ENCODE measurements at places on chromosomes 4 and X.
A peak's percentile ranks its signal among the peaks of the same experiment; 100 is the strongest.

DNA sequence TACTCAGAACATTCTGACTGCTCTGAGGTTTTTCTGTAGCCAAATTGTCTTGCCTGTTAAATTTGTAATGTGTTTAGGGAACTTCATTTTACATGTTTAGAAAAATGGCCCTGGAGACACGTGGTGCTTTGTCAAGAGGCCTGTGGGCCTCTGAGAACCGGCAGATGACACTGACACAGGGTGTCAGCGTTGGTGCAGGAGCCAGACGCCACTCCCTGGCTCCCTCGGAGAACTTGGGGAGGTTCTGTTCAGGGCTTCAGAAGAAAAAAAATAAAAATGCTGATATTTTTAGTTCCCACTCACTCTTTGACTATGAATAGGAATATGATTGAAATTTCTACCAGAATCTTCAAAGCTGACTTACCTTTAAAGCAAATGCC is 190.9 kb upstream of the GATB start:
- no peak for DNase-seq

- no peak for DNase-seq
Observed at GRCh38 chr4:101794806-101795205, 4.3 kb downstream of the BANK1 start.

DNA sequence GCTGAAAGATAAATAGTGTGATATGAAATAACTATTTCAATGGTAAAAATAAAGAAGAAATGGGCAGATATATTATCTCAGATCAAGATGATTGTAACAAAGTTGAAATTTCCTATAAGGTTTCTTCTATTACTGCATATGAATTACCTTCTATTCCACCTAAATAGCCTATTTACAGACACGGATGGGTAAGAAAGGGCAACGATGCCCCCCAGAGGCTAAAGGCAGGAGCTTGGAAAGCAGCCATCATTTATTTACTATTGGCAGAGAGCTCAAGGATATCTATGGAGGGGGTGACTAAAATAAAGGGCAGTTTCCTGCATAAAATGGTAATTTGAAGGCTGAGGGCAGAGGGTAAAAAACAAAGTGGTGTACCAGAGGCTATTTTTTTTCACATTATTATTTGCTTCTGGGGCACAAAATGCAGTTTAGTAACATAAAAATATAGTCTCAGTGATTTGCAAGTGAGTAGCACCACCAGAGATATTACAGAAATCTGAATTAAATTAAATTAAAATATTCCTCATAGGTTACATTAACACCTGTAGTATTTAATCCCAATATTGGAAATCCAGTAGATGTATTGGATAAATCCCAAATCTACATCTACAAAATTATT is 123.1 kb downstream of the BTC start:
- DNase-seq = peak; percentile 44

DNA sequence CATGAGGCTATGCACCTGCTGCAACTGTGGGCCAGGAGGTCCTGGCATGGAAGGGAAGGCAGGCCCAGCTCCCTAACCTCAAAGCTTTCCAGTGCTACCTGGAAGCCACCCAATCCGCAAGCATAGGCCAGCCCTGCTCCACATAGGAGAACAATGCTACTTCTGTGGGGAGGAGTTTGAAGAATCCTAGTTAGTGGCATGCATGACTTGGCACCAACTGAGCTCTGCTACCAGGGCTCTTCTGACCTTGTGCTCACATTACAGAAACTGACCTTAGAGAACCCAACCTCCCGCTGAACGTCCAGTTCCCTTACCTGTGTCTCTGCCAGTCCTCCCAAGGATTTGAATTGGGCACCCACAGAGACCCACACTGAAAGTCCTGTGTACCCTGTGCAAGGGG is 58.8 kb downstream of the USP46 start:
- DNase-seq = no peak

DNA sequence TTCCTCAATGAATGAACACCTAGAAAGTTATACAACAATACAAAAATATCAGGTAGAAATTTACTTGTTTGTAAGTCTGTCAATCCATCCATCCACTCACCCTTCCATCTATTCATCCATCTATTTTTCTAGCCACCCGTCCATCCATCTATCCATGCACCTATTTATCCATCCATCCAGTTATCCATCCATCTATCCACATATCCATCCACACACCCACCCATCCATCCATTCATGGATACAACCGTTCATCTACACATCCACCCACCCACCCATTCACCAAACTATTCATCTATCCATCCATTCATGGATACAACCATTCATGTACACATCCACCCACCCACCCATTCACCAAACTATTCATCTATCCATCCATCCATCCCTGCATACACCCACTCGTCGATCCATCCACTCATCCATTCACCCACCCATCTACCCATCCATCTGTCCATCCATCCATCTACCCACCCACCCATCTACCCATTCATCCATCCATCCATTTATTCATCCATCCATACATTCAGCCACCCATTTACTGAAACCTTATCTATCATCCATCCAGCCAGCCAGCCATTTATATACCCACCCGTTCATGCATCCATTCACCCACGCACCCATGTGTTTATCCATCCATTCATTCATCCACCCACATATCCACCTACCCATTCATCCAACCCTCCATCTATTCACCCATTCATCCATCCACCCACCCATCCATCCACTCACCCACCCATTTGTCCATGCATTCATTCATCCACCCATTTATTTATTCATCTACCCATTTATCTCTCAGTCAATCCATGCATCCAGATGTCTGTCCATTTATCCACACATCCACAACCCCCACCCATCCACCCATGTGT is 10.4 kb upstream of the CD99 start:
- DNase-seq = no peak

- no peak for DNase-seq
Observed at GRCh38 chr4:69787879-69788278, 27.5 kb upstream of the SULT1B1 start.

- no peak for DNase-seq
Observed at GRCh38 chrX:87664381-87664780, 146.8 kb downstream of the KLHL4 start.

DNA sequence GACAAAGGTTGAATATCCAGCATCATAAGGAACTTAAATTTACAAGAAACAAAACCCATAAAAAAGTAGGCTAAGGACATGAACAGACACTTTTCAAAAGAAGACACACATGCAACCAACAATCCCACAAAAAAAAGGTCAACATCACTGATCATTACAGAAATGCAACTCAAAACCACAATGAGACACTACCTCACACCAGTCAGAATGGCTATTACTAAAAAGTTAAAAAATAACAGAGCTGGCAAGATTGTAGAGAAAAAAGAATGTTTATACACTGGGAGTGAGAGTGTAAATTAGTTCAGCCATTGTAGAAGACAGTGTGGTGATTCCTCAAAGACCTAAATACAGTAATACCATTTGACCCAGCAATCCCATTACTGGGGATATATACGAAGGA is 474.7 kb downstream of the TRIML1 start:
- DNase-seq = no peak

DNA sequence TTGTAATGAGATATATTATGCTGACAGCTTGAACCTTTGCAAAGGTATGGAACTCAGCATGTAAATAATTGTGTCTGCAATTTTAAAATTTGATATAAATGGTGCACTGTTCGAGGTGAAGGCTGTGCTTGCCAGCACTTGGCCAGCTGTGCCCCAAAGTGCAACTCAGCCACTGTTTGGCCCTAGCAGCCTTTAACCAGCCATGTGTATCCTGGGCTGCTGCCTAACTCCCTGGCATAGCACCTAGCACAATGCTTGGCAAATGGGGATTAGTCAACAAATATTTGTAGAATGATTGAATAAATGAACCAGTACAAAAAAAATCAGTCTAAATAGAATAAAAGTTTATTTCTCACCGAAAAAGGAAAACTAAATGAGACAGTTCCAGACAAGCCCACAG is 83.8 kb upstream of the ZIC3 start:
- no peak for DNase-seq

DNA sequence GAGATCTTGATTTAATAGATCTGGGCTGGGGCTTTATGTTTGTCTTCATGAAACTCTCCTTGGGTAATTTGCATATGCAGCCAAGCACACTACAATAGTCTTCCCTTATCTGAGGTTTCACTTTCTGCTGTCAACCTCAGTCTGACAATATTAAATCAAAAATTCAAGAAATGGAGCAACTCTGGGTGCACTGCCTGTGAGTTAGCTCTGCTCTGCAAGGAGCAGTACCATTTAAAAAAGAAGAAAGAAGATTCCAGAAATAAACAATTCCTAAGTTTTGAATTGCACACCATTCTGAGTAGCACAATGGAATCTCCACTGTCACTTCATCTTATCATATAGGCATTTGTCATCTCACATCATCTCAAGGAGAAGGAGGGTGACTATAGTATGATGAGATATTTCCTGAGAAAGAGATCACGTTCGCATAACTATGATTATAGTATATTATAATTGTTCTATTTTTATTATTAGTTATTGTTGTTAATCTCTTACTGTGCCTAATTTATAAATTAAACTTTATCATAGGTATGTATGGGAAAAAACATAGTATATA is 9.4 kb downstream of the FNIP2 start:
- no peak for DNase-seq
